ENCODE measurements at places on chromosomes 5 and 9.

GRCh38 chr5:969408-969839 is 39.2 kb upstream of the NKD2 start:
- peak; percentile 68 for DNase-seq

GRCh38 chr9:82144803-82145202 is 156.2 kb downstream of the SPATA31D1 start:
- DNase-seq: no peak

- no peak for DNase-seq
Observed at GRCh38 chr5:149940941-149941644, 3.5 kb downstream of the PDE6A start.

DNA sequence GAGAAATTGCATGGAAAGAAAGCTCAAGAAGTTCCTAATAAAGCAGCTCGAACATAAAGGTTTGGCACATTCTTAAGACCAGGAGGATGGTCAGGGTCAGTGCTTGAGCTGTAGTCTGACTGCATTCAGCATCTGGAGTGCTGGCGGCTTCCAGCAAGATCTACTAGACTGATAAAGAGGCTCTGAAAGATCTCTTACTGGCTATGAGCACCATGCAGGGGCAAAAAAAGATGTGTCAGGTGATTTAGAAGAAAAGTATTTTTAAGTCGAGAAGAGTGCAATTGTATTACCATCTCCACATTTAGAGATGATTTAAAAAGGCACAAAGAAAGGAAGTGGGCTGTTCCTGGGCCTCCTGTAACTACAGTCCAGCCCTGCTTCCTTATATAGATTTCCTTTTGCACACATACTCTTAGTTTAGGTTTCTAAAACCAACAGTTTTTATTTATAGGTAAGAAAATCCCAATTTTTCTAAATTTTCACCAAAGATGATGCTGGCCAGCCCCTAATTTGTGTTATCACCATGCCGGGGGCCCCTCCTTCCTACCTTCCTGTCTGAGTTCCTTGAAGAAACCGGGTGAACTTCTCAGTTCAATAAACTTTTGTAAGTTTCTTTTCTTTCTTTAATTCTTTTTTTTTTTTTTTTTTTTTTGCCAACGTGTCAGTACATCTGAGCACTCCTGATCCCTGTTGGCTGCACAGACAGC is 65.9 kb upstream of the PLPP1 start:
- peak; percentile 79 for DNase-seq

DNA sequence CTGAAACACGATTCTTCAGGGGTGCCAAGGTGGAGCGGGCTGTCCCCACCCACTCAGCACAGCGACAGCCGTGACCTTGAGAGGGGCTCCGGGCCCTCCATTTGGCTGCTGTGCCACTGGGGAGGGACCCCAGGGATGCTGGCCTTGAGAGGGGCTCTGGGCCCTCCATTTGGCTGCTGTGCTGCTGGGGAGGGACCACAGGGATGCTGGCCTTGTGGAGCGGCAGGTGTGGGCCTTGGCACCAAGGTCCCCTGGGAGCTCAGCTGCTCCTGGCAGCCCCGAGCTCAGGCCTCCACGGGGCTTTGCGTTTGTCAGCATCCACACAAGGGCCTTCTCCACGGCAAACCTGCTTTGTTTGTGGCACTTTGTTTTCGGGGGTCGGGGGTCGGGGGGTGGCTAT is 137.6 kb upstream of the LPCAT1 start:
- DNase-seq: no peak

DNA sequence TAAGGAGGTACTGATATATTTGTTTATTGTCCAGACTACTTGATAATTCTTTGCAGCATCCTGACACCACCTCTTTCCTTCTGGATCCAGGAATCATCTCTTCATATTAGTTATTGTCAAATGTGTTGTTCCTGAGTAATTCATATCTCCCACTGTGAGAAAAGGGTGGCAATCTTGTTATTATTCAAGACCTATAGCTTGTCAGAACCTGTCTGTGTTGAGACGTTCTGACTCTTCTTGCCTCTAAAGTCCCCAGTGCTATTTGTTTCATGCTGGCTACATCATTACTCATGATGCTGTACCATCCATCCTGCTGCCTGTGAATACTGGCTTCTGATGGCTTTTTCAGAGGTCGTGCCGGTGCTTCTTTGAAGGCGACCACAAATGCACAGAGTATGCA is 68.7 kb upstream of the TAF11L2 start:
- no peak for DNase-seq

GRCh38 chr9:70761139-70761670 is 346.7 kb upstream of the KLF9 start:
- peak; percentile 5 for DNase-seq

- no peak for DNase-seq
Observed at GRCh38 chr9:114021578-114021977, 56.5 kb downstream of the AMBP start.

- DNase-seq: peak; percentile 37
Observed at GRCh38 chr5:126052120-126052519, 371.1 kb upstream of the GRAMD2B start.

GRCh38 chr9:27425827-27426510 is 98.1 kb upstream of the IFNK start:
- DNase-seq: no peak

DNA sequence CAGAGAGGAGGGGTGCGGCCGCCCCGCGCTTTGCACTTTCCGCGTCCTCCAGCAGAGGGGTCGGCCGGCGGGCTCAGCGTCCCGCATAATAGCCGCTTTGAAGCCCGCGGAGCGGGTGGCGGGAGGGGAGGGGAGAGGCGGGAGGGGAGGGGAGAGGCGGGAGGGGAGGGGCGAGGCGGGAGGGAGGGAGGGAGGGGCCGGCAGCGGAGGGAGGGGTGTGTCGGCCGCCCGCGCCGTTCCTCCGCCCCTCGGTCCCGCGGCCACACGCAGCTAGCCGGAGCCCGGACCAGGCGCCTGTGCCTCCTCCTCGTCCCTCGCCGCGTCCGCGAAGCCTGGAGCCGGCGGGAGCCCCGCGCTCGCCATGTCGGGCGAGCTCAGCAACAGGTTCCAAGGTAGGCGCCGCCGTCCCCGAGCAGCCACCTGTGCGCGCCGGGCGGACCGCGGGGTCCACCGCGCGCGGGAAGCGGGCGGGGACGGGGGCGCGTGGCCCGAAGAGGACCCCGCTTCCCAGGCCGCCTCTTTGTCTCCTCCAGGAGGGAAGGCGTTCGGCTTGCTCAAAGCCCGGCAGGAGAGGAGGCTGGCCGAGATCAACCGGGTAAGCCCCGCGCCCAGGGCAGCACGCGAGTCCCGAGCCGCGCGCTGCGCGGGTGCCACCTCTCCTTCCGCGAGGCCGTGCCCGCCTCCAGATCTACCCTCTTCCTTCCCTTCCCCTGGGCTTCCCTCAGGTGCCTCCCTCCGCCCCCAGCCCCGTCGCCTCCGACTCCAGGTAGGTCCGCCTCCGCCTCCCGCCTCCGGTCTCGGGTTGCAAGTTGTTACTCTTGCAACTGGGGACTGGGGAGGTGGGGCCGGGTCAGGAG is at the start of gene AIF1L:
AIF1L (plus strand) TSS at position 263 of the 857 bp plus-strand sequence; CDS start at position 362, 99 bp downstream.
- DNase-seq: no peak

DNA sequence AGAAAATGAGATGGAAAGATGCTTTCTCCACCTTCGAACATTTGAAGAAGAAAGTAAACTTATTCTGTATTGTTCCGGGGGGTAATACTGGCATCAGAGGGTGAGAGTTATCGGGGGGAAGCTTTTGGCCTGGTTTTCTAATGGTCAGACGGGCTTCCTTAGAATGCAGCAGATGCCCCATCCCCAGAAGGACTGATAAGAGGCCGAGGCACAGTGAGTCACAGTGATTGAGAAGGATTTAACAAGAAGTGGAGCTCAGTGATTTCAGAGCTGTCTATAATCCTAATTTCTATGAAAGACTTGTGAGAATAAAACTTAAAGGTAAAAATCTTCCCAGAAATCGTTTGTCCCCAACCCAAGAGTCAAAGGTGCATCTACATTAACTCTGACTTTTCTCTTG is 123.9 kb downstream of the DOCK8 start:
- DNase-seq: no peak

GRCh38 chr5:154209591-154210081 is 19.1 kb downstream of the GALNT10 start:
- no peak for DNase-seq

DNA sequence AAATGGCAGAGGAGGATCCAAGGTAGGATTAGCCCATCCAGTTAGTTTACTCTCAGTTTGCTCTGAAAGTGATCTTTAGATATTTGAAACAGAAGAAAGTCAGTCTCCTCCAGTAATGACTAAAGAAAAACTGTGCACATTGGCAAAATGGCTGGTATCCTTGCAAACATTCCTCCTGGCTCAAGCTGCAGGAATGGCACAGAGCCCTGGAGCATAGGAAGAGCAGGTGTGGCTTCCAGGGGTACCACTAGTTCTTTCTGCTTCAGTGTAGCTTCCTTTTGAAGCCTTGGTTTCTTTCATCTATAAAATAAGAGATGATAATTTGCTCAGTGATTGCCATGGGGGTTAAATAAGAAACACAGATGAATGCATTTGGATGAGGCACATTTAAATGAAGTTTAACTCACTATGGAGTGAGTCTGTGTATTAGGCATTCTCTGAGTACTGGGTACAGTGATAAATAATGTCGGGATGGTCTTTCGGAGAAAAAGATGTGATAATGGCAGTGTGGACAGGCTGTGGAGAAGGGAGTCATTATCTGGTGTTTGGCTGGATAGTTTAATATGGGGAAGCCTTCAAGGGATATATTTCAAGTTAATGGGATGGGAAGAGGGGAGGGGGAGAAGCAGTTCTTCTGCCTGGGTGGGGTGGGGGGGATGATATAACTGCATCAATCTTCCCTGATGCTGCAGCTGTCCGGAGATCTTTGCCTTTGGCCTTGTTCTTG is 217.3 kb upstream of the KLF4 start:
- DNase-seq: no peak

GRCh38 chr9:131960851-131961495 is 118.7 kb downstream of the MED27 start:
- DNase-seq: no peak

GRCh38 chr5:172002310-172002709 is 4.1 kb downstream of the FBXW11 start:
- peak; percentile 36 for DNase-seq

GRCh38 chr9:70656281-70656680 is 241.8 kb upstream of the KLF9 start:
- DNase-seq: no peak

DNA sequence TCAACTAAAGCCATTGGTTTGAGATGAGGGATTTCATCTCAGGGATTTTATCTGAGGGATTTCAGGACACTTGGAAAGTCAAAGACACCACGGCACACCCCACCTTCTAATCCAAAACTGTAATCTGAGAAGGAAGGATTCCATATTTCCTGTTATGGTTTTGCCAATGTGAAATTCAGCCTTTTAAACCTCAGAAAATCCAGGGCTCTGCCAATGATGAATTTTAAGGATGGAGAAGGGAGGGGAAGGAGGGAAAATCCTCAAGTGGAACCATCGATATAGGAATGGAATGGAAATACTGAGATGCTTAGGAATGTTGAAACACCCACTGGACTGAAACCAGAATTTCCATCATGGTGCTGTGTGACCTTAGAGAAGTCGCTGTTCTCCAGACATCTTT is 5.3 kb downstream of the C1QTNF3 start:
- no peak for DNase-seq

DNA sequence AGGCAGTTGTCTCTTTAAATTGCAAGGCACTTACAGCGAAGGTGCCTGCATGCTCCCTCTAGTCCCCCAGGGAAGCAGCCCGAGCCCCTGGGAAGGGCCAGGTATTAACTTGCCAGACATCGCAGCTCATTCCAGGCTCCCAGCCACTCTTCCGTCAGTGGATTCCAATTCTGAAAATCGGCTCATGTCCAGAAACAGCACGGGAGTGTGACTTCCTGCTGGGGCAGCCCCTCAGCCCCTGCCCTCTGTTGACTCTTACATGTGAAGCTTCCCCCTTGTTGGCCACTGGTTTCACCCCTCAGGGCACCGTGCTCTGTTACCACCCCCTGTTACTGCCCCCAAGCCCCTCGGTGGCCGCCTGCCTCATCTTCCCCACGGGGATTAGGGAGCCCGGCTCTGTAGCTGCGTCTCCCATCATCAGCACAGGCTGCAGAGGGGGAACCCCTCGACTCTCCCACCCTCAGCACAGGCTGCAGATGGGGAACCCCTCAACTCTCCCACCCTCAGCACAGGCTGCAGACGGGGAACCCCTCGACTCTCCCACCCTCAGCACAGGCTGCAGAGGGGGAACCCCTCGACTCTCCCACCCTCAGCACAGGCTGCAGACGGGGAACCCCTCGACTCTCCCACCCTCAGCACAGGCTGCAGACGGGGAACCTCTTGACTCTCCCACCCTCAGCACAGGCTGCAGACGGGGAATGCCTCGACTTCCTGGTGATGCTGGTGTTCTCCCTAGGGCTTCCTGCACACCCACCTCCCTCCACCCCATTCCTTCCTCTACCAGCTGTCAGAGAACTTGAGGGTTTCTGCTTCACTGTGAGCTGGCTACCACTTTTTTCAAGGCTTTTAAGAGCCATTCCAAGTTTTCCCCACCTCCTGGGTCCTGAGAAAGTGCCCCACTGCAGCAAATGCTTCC is 11.1 kb upstream of the CACNA1B start:
- no peak for DNase-seq

- no peak for DNase-seq
Observed at GRCh38 chr5:3787604-3788003, 192.0 kb downstream of the IRX1 start.

GRCh38 chr5:52922384-52922783 is 66.8 kb upstream of the ITGA2 start:
- peak; percentile 82 for DNase-seq

DNA sequence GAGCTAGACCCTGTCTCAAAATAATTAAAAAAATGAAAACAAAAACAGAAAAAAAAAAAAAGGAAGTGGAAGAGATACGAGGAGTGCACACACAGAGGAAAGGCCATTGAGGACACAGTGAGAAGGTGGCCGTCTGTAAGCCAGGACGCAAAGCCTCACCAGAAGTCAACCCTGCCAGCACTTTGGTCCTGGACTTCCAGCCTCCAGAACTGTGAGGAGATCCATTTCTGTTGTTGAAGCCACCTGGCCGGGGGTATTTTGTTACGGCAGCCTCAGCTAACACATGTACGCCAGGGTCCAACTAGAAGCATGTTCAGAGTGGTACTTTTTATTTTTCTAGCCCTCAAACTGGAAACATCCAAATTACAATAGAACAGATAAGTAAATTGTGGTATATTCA is 21.8 kb downstream of the SLC35D2 start:
- DNase-seq: no peak

DNA sequence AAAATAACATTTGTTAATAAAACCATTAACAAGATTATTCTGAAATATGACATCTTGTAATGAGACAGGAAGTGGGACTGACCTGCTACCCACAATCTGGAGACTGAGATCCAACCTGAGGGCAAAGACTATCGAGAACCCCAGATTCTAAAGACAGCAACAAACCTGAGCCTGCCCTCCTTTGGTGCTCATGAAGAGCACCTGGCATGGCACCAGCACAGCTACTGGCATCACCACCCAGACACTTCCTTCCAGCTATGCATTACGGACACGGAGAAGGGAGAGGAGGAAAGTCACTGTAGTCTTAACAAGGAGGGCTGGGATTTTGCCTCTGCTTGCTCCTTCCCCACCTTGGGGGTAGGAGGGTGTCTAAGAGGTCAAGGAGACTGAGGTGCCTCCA is 105.5 kb downstream of the AUH start:
- no peak for DNase-seq

- no peak for DNase-seq
Observed at GRCh38 chr9:98790134-98790841, 6.1 kb downstream of the ANKS6 start.

GRCh38 chr9:114454652-114455051 is 50.6 kb downstream of the WHRN start:
- no peak for DNase-seq
